Stimulated activated CD8-positive, alpha-beta memory T cell treated with anti-CD3 and anti-CD28 coated beads, Interleukin-7, amount 100 ng/mL, for 1 hour (primary cell): ENCODE measurements at places on chromosomes 2 and 18.
A peak's percentile ranks its signal among the peaks of the same experiment; 100 is the strongest.

DNA sequence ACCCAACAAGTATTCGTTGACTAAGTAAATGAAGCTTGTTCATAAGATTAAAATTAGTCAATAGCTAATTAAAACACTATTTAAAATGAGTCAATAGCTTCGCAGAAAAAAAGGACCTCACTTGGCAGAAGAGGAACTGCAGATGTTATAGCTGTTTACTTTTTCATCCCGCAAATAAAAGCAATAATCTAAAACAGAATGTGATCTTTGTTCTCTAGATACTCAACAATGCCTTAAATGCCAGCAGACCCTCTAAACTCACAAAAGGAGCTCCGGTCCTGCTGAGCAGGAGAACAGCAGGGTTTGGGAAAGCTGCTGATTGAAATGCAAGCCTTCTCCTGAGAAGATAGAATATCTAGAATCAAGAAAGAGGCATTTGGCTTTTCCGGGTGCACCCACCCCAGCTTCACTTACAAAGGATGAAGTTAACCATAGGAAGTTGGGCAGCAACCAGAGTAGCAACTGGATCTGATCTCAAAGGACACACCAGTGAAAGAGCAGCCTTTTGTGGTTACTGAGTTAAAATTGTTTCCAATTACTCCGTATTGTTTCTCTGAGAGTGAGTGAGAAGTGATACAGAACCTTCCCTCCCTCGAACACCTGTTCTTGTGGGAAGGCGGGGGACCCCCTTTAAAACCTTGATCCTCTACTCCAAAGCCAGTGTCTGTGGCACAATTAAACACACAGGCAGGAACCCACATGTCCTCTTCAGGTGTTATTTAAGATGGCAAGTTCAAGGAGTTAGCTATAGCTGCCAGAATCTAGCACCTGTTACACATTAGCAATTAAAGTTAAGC is 6.8 kb downstream of the CCBE1 start:
- DNase-seq = no peak

GRCh38 chr2:40177366-40177765 is 274.5 kb downstream of the SLC8A1 start:
- no peak for DNase-seq

GRCh38 chr2:112757265-112757664 is 7.1 kb downstream of the CKAP2L start:
- DNase-seq = no peak

- DNase-seq = no peak
These were observed 6.1 kb downstream of the FARSB start for GRCh38 chr2:222649801-222650200.

DNA sequence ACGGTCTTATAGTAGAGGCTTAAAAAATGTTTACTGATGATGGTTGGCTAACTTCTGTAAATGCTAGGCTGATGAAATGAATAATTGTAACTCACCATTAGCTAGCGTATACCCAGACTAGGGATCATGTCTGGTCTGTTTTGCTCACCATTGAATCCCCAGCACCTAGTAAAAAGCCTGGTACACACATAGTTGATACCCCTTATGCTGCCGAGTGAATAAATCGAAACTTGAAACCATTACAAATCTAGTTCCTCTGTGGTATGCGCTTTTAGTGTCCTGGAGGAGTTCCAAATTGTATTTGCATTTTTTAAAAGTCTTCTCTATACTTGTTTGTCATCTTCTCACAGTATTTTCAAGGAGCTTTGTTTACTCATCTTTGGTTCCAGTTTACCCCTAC is 1.3 kb downstream of the TAF1B start:
- no peak for DNase-seq

DNA sequence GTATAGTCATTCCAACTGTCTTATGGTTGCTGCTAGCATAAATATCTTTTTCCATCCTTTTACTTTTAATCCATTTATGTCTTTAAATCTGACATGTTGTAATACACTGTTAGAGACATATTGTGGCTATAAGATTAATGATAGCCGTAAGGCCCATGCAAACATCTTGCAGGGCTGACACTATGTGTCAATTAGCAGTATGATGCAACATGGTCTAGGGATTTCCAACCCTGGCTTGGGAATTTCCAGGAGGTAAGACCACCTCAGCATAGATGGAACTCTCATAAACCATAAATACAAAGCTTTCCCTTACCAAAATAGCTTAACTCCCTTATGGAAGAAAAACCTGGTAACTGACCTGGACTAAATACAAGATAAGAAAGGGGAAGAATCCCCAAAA is 16.5 kb downstream of the SCLY start:
- DNase-seq = no peak

DNA sequence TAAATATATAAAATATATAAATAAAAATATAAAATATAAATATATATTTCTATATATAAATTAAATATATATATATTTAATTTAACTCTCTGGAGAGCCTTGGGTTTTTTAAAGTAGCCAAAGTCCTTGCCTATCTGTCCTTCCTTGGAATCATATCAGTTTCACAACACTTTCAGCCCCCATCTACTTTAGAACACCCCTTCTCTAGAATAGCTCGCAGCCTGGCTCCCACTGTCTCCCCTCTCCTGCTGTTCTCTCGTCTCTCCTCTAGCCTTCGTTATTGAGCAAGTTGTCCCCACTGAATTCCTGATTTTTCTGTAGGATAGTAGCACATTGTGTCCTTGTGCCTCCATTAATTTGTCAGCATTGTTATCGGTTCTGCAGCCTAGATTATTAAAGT is 677.0 kb downstream of the RNF144A start:
- no peak for DNase-seq

DNA sequence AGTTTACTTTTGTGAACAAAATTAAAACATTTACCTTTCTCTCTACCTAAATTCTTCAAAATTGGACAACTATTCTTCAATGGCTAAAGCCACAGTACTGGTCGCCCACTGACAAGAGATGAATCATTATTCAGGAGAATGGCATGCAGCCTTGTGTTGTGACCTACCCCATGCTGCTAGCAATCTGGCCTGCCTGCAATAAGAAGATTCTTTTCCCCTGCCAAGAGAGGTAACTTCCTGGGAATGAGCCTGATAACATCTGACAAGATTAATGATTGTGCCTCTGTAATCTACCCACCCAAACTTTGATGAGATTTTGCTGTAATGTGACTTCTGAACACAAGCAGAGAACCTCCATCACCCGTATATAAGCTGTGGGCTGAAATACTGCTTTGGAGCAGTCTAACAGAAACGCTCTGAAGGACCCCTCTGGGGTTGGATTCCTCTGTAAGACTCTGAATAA is 47.0 kb upstream of the ST3GAL5 start:
- DNase-seq = no peak

- no peak for DNase-seq
These were observed 13.3 kb downstream of the CTIF start for GRCh38 chr18:48552130-48552529.

GRCh38 chr18:80147418-80148325 is 38.6 kb downstream of the ADNP2 start:
- DNase-seq = peak; percentile 33

GRCh38 chr2:46666044-46666679 is 186.8 kb downstream of the TMEM247 start:
- no peak for DNase-seq

DNA sequence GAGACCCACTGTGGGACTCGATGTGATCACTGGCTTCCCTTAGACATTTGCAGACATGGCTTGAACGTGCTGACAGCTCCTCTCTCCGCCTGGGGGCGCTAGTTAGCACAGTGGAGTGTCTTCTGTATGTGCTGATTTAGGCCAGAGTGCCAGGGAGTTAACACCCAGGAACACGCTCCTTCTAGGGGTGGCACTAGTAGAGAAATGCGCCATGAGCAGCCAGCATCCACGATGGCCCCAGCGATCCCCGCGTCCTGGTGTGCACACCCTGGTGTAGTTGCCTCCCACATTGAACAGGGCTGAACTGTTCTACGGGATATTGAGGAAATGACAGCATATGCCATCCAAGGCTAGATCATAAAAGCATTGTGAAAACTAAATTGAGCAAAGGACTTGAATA is 11.4 kb upstream of the NMUR1 start:
- DNase-seq = no peak

GRCh38 chr2:197674060-197674459 is 1.3 kb downstream of the RFTN2 start:
- no peak for DNase-seq

- DNase-seq = no peak
These were observed 40.9 kb downstream of the SLC4A3 start for GRCh38 chr2:219668316-219668715.

- no peak for DNase-seq
These were observed 71.0 kb downstream of the MAPK4 start for GRCh38 chr18:50630895-50631294.

DNA sequence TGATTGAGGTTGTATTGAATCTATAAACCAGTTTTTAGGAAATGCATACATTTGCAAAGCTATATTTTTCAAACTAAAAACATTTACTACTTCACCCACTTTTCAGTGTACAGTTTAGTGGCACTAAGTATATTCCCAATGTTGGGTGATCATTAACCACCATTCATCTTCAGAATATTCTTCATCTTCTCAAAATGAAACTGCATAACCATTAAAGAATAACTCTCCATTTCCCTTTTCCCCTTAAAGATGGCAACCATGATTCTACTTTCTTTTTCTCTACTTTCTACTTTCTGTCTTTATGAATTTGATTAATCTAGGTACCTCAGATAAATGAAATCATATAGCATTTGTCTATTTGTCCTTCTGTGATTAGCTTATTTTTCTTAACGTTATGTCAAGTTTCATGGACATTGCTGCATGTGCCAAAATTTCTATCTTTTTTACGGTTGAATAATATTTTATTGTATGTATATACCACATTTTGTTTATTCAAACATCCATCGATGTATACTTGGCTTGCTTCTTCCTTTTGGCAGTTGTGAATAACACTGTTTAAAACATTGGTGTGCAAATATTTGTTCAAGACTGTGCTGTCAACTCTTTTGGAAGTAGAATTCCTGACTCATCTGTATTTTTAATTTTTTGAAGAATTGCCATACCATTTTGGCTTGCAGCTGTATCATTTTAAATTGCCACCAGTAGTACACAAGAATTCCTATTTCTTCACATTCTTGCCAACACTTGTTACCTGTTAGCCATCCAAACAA is 104.9 kb downstream of the RPRM start:
- no peak for DNase-seq

DNA sequence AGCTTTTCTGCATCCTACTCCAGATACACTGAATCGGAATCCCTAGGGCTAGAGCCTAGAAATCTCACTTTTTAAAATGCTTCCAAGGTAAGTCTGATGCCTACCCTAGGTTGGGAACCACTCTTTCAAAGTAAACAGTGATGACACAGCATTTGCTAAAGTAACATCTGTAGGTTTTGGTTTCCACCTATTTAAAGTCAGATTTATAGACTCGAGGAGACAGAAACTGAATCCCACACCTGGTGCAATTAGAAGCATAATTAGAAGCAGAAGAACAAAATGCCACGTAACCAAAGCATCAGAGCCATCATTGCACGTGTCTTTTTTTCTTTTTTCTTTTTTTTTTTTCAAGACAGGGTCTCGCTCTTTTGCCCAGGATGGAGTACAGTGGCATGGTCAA is 40.9 kb downstream of the PDK1 start:
- DNase-seq = no peak

GRCh38 chr2:40095000-40095399 is 315.9 kb upstream of the THUMPD2 start:
- DNase-seq = no peak

GRCh38 chr18:58201733-58202730 is 158.0 kb downstream of the NEDD4L start:
- no peak for DNase-seq

GRCh38 chr18:25650201-25650941 is 298.4 kb upstream of the ZNF521 start:
- no peak for DNase-seq

GRCh38 chr2:192887337-192887736 is 692.6 kb upstream of the TMEFF2 start:
- DNase-seq = no peak
